ENCODE measurements at places on chromosomes 4 and X.

DNA sequence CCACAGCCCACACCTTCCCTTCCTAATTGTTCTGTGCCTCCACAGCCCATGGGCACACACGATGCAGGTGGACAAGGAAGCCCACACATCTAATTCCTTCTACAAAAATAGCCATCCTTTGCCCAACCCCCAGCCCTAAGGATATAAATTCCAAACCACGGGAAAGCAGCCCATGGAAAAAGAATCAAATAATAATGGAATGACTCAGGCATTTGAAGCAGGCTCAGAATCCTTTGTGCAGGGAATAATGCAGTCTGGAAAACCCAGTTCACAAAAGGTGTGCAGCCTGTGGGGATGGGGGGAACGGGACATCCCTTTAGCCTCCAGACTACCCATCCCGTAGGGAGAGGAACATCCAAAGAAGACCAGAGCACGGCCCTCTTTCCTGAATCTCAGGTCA lies 342.3 kb upstream of the GALNT7 start:
- H3K36me3 ChIP-seq: no peaks in the 10 kb centered on the region
- H3K4me1 ChIP-seq: no peaks in the 10 kb centered on the region
- no peak overlapping the region for H3K4me3 ChIP-seq
- H3K27ac ChIP-seq: no peak overlapping the region
- no peaks in the 10 kb centered on the region for H3K27me3 ChIP-seq

DNA sequence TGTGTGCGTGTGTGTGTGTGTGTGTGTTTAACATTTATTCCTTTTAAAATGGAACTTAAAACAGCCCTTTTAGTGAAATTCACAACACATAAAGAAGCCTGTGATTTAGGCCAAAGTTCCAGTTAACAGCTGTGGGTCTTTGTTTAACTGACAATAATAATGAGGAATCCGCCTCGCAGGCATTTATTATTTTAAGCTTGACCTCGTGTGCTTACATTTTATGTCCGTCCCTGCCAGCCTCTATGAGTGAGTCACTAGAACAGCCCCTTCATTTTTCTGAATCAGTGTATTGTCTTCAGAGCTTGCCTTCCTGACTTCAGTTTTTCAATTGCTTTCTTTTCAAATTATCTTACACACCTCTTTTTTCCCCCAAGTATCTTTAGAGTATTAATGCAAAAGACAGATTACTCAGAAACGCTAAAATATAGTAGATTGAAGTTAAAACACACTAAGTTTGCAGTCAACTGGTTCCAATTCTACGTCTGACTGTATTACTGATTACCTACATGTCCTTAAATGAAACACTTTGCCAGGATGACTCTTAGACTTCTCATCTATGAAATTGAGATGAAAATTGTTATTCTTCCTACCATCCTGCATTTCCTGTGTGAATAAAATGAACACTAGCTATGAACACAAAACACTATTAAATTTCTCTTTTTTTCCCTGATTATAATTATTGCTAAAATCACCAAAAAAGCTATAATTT lies 319.6 kb upstream of the HS3ST1 start:
- no peaks in the 10 kb centered on the region for H3K27me3 ChIP-seq
- H3K27ac ChIP-seq: peak overlapping the region; percentile 32
- H3K4me3 ChIP-seq: no peak overlapping the region
- no peaks in the 10 kb centered on the region for H3K36me3 ChIP-seq
- no peaks in the 10 kb centered on the region for H3K4me1 ChIP-seq

GRCh38 chr4:41143311-41144039 lies 70.9 kb downstream of the APBB2 start:
- peak; percentile 74 for DNase-seq
- H3K27me3 ChIP-seq: no peaks in the 10 kb centered on the region
- H3K27ac ChIP-seq: peak overlapping the region; percentile 87
- no peaks in the 10 kb centered on the region for H3K36me3 ChIP-seq

GRCh38 chr4:4603067-4603466 lies 61.2 kb upstream of the STX18 start:
- no peaks in the 10 kb centered on the region for H3K36me3 ChIP-seq
- no peaks in the 10 kb centered on the region for H3K27me3 ChIP-seq

- no peak for DNase-seq
- H3K27ac ChIP-seq: no peak overlapping the region
- H3K4me3 ChIP-seq: no peak overlapping the region
- H3K36me3 ChIP-seq: no peaks in the 10 kb centered on the region
- H3K27me3 ChIP-seq: no peaks in the 10 kb centered on the region
Observed at GRCh38 chr4:81606801-81607501, 135.2 kb upstream of the RASGEF1B start.

- H3K4me1 ChIP-seq: no peaks in the 10 kb centered on the region
- no peak for DNase-seq
- no peak overlapping the region for H3K4me3 ChIP-seq
- H3K27ac ChIP-seq: no peak overlapping the region
- no peaks in the 10 kb centered on the region for H3K36me3 ChIP-seq
Observed at GRCh38 chrX:97074400-97074799, 190.7 kb downstream of the RPA4 start.

- no peak overlapping the region for H3K4me3 ChIP-seq
- no peak overlapping the region for H3K27ac ChIP-seq
- H3K4me1 ChIP-seq: no peaks in the 10 kb centered on the region
- no peaks in the 10 kb centered on the region for H3K36me3 ChIP-seq
- no peaks in the 10 kb centered on the region for H3K27me3 ChIP-seq
- no peak for DNase-seq
Observed at GRCh38 chr4:180028682-180029081, 2214.5 kb upstream of the TENM3 start.

Data from uterus (tissue), 4 donors.